Effector memory CD4-positive, alpha-beta T cell (primary cell): ENCODE measurements at places on chromosomes 2 and 18.

- no peak for DNase-seq
Observed at GRCh38 chr2:226674123-226674522, 125.5 kb downstream of the IRS1 start.

GRCh38 chr2:190615555-190616200 lies 33.2 kb upstream of the NAB1 start:
- no peak for DNase-seq

DNA sequence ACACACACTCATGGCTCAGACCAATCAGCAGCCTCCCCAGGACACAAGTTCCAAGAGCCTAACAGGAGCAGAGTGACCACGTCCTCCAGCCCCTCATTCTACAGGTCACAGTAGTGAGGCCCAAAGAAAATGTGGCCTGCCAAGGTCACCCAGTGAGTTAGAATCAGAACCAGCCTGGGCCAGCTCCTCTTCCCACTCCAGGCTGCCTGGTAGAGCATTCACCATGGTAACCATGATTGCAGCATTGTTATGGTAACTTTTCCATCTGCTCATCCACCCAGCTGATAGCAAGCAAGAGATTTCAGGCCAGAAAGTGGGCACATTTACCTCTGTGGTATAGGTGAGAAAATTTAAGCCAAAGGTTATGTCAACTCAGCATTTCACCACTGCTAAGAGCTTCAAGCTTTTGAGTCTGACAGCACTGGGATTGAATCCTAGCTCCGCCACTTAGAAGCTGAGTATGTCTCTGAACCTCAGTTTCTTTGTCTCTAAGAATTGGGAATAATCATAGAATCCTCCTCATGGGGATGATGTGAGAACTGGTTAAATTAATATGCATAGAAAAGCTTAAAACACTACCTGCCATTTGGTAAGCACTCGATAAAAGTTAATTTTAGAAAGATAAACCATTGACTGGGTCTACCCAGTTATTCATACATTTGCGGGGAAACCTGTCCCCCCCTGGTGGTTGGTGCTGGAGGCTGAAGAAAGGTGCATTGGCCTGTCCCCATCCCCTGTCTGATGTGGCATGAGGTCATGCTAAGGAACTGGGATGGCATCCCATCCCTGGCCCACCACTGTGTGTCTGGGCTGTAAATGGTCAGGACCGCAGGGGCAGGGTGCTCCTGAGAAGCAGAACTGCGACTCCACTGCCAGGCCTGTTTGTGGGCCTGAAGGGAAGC lies 181.5 kb downstream of the KLHL29 start:
- DNase-seq = no peak

GRCh38 chr18:24817587-24818371 lies 357.3 kb downstream of the HRH4 start:
- no peak for DNase-seq

GRCh38 chr18:34947711-34948125 lies 93.5 kb upstream of the MAPRE2 start:
- DNase-seq = no peak

DNA sequence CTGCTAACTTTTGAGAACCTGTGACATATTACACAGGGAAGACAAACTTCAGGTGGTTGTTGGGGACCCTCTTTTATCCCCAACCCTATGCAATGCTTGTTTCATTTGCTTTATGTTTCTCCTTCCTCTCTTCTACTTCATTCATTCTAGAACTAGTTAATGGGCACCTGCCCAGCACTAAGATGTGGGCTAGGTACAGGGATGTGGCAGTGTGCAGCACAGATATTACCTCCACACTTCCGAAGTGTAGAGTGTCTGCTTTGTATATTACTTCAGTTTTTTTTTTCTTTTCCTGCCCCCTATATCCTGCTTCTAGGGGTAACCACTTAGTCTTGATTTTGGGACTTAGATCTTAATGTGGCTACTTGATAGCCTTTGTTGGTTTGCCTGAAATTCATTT lies 35.1 kb downstream of the CD28 start:
- DNase-seq = no peak
